ENCODE measurements at places on chromosomes 11 and 22.

DNA sequence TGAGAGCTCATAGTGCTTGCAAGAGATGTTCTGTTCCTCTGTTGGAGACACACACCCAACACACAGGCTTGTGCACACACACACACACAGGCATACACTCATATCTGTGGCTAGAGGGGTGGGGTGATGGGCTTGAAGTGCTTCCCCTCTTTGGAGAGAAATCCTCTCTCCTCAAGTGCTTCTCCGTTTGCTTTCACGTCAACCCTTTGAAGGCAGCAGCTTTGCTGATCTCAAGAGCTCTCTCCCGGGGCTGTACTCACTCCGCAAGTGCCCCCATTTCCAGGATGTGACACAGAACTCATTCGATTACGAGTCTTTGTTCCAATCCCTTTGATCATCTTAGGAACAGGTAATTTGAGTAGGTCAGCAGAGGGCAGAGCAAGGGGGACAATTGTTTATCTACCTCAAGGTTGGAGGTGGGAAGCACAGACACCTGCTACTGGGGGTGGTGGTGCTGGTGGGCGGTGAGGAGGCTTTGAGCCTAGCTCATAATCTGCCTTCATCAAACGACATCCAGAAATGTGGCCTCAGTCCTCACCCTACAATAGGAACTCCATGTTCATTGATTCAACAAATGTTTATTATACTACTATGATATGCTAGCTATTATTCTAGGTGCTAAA lies 529.8 kb upstream of the CADM1 start:
- DNase-seq, result no peak

GRCh38 chr22:46060292-46061123 lies 83.5 kb upstream of the WNT7B start:
- DNase-seq, result no peak

DNA sequence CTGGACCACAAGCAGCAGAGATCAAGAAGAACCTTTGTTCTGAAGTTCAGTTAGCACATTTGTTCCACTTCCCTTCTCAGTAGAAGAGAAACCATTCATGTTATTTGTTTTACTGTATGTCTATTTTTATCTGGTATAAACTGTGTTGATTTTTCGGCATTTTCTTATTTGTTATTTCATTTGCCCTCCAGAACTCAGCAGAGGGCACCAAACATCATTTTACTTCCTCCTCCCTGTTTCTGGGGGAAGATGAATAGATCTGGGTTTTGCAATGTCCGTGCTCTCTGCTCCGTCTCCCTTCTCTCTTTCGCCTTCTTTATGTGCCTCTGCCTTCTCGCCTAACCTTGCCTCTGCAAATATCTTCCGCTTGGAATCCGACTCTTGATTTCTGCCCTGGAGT lies 366.9 kb downstream of the NTM start:
- DNase-seq, result no peak

DNA sequence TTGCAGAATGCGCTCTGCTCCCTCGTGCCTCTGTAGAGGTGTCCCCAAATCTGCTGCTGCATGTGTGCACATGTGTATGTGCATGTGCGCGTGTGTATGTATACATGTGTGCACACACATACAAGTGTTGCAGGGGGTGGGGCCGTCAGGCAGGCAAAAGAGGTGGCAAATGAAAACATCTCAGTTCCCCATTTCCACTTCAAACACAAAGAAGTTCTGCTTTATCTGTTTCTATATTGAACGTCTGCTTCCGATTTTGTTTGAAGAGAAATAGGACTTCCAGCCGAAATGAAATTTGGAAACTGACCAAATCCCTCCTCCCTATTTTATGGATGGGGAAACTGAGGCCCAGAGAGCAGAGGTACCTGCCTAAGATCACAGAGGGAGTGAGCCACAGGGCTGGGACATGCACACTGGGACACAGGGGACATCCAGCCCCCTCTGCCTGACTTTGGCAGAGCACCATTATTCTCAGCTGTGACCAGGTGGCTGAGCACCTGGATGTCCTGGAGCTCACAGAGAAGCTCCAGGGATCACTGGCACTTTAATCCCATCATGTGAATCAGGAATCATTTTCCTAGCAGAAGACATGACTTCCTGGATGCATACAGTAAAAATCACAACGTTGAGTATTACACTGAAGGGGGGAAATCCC lies 41.2 kb upstream of the ALX4 start:
- DNase-seq, result no peak

- DNase-seq, result no peak
These were observed 3.4 kb downstream of the CDON start for GRCh38 chr11:126059238-126059781.

GRCh38 chr11:115579181-115579825 lies 75.1 kb upstream of the CADM1 start:
- DNase-seq, result no peak

DNA sequence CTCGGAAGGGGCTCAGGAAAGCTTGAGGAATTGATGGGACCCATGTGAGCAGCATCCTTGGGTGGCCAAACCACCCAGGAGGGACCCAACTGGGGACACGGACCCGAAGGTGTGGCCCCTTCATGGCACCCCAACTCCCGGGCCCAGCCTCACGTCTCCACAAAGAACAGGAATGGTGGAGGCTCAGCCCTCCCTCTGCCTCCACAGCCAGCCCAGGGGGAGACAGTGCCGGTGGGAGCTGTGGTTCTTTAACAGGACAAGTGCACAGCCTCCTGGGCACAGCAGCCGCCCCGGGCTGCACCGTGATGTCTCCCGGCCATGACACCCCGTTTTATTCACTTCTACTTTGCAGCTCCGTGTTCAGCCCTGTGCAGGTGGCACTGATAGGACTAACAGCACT lies 587.2 kb downstream of the BRD1 start:
- no peak for DNase-seq

- no peak for DNase-seq
These were observed 5.6 kb upstream of the MUC6 start for GRCh38 chr11:1041936-1042608.

DNA sequence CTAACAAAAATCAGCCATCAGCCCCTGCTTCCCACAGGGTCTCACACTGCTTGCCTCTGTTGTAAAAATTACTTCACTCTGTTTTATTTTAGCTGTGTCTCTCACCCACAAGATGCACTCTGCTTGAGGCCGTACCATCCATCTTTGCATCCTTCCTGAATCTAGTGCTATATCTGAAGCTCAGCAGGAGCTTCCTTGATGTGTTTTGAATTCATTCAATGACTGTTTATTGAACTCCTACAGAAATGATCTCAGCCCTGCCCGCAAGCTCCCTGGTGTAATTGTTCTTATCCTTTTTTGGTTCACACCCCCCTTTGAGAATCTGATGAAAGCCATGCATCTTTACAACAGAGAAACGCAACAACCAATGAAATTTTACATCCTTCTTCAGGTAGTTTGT lies 310.2 kb upstream of the ZC3H12C start:
- DNase-seq, result no peak

DNA sequence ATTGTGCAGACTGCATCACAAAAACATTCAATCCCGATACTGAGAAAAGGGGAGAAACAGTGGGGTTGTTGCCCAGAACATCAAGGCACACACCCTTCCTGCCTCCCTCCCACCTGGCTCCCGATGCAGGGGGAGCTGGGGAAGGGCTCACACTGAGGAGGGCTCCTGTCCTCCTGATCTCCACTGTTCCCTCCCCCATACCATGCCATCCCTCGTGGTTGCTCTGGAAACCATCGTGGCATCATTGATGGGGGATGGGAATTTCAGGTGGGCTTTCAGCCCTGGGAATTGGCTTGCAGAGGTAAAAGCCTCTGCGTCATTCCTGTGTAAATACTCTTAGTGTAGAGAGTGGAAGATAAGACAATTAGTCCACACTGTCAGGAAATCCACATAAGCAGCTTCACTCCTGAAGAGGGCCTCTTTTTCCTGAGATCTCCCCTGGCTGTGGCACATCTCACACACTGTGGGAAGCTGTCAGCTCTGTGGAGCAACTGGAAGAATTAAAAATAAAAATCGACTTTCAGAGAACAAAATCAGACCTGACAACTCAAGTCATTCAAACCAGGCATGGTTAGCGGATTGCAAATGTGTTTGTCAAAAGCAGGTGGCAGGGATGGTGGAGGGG lies 176.0 kb downstream of the CHST1 start:
- no peak for DNase-seq

GRCh38 chr22:21802056-21802455 lies 65.4 kb downstream of the MAPK1 start:
- DNase-seq, result no peak

DNA sequence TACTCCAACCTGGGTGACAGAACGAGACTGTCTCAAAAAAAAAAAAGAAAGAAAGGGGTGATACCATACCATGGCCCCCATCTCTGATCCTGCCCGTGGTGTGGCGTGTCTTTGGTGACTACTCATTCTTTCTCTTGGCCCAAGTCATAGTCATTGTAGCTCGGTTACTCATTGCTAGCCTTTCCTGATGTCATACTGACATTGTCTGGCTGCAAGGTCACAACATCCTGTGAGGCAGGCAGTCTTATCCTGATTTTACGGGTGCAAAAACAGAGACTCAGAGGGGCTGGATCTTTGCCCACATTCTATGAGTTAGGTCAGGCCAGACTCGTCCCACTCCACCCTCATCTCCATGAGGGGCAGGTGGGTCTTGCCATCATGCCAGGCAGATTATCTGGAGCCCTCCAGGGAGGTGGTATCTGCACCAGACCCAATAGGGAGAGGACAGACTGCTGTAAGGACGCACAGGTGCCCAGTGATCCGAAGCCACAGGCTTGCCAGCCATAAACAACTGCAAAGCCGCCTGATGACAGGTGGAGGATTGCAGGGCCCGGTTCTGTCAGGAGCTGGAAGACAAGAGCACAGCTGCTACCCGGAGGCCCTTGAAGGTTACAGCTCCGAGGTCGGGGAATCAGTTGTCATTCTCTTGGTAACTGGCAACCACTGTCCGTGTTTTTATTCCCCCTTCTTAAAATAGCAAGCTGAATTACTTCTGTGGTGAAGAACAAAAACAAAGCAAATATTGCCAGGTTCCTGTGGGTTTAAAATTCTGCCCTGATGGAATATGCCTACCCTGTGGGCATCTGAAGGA lies 13.8 kb downstream of the TOM1 start:
- no peak for DNase-seq
